Right ventricle myocardium inferior (tissue), 1 donor: ENCODE measurements at places on chromosomes 7 and 10. TPM values are rescaled to one million over a fixed set of nuclear protein-coding genes. Genes with fewer than 3 reads are reported as not detected.

GRCh38 chr7:82110146-82110840 lies 333.3 kb downstream of the CACNA2D1 start:
- no peak for DNase-seq

GRCh38 chr10:79438021-79438698 lies 7.3 kb downstream of the ZCCHC24 start:
- DNase-seq: no peak

DNA sequence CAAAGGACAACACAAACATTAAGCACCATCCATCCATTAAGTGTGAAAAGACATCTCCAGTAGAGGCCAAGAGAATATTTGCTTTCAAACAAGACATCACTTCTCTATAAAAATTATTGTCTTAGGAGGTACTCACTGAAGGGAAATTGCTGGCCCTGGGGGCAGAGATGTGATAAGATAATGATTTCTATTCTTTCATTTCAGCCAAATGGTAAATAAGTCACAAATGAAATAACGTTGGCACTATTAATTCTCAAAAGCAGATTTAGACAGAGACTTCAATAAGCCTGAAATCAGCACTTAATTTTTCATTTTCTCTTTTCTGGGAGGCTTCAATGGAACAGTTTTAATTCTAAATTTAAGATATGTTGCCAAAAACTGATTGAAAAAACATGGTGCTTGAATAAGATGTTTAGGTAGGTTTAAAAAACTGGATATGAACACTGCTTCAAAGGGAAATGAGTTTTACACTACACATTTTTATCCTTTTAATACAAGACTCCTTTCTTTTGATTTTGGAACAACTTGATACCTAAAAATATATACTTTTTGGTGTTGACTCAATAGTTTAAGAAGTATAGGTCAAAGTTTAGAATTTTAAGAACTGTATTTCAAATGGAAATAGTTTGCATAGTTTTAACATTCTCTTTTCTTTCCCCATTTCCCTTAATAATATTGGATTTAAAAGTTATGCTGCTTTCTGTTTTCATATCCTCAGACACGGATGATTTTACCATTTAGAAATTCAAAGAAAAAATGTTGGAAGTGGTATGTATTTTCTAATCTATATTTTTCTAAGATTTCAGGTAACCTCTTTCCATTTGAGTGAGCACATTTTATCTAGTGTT lies 204.0 kb downstream of the AHR start:
- no peak for DNase-seq

DNA sequence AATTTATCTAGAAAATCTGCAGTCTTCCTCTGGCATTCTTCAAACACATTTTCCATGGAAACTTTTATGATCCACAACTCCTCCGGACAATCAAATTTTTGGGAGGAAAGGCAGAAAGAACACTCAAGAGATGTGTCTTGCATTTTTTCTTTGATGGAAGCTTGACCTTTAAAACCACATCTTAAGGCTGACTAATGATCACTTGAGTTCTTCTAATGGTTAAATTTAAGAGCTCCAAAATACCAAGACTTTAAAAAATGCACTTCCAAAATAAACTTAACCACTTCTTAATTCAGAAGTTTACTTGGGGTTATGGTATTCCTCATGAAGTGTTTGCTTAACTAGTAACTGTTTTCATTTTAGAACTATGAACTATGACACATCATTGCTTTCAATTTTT lies 43.3 kb downstream of the ETV1 start:
- DNase-seq: no peak

- no peak for DNase-seq
These were observed 128.5 kb upstream of the PFKP start for GRCh38 chr10:2938869-2939268.

DNA sequence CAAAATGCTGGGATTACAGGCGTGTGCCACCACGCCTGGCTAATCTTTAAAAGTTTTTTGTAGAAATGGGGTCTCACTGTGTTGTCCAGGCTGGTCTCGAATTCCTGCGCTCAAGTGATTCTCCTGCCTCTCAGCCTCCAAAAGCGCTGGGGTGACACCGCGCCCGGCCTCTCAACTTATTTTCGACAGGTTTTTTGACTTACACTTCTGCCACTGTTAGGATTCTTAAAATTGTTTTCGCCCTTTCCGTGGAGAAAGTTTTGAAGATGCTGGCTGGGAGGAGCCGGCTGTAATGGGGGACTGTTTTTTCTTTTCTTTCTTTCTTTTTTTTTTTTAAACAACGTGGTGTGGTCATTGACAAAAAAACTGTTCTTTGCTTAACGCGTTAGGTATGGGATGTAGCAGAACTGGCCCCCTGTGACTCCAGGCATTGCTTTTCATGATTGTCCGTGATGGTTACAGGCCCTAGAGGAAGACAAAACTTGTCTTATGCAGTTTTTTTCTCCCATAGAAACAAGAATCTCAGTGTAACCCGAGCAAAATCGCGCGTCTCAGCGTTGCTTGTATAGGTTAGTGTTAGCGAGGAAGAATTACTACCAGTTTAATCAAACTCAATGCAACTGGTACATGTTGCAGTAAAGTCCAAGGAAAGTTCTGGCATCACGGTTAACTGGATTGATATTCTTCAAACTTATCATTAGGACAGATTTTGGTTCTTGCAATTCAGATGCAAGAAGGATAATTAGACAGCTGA lies 72.2 kb downstream of the DAGLB start:
- no peak for DNase-seq

DNA sequence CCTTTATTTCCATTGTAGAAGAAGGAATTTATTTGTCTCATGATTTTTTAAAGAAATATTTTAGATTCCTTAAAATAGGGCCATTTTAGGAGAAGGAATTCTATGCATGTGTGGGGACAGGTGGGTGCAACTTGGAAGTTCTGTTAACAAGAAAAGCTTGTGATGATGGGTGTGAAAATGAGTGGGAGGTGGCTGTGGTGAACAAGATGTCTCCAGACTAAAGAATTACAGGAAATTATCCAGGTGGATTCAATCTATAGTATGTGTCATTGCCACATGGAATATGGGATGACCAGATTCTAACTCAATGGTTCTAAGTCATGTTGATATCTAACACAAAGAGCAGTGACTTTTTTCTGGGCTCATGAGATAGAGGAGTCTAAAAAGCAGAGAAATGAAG lies 229.6 kb upstream of the IGFBP3 start:
- DNase-seq: no peak

- DNase-seq: no peak
These were observed 51.2 kb upstream of the SEMA3A start for GRCh38 chr7:84245835-84246234.

- DNase-seq: no peak
These were observed 18.4 kb upstream of the MAP3K8 start for GRCh38 chr10:30415593-30415992.

DNA sequence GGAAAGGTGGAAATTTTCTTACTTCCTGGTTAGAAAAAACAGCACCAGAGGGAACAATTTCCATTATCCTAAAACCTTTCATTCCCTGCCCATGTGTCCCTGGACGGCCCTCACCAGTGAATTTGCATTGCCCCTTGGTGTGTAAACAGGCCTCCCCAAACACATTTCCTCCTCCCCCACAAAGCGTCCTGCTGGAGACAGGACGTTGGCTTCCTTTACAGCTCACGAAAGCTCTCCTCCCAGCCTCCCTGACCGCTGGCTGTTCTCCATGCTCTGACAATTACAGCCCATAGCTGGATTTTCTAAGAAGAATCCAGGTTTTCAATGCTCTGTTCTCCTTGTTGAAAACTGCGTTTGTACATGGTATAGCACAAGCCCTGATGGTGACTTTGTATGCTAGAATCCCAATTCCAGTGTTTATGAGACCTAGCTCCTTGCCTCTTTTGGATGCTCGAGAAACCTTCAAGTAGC lies 724.2 kb upstream of the CELF2 start:
- peak; percentile 61 for DNase-seq

GRCh38 chr7:155972247-155972646 lies 160.0 kb upstream of the SHH start:
- DNase-seq: no peak

DNA sequence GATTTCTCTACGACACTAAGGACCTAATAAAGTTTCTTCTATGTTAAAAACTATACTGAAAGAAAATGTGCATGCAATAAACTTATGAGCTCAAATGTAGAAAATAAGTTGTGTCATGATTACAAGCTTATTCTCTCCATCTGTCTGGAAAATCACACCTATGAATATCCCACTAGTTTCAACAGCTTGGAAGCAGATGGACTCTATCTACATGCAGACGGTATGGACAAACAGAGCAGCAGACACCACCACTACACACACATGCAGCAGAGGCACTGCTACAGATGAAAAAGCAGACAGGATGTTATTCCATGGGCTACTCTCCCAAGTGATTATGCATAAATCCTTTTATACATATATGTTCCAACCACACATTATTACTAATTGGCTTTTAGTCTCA lies 123.4 kb upstream of the TARP start:
- no peak for DNase-seq

GRCh38 chr10:96973809-96974747 lies 142.0 kb downstream of the LCOR start:
- no peak for DNase-seq

DNA sequence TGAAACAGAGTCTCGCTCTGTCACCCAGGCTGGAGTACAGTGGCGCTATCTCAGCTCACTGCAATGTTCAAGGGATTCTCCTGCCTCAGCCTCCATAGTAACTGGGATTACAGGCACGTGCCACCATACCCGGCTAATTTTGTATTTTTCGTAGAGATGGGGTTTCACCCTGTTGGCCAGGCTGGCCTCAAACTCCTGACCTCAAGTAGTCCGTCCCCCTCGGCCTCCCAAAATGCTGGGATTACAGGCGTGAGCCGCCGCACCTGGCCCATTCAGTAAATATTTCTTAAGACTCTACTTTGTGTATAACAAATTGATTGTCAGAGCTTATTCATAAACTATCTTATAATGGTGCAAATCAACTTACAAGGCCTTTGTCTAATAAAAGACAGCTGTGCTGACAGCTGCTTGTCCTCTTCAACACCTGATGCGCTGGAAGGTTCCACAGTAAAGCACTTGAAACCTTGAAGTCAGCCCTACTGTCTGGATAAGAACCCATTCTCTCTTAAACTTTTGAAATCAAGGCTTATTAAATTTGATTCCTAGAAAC lies 14.7 kb downstream of the ECHDC3 start:
- DNase-seq: no peak

DNA sequence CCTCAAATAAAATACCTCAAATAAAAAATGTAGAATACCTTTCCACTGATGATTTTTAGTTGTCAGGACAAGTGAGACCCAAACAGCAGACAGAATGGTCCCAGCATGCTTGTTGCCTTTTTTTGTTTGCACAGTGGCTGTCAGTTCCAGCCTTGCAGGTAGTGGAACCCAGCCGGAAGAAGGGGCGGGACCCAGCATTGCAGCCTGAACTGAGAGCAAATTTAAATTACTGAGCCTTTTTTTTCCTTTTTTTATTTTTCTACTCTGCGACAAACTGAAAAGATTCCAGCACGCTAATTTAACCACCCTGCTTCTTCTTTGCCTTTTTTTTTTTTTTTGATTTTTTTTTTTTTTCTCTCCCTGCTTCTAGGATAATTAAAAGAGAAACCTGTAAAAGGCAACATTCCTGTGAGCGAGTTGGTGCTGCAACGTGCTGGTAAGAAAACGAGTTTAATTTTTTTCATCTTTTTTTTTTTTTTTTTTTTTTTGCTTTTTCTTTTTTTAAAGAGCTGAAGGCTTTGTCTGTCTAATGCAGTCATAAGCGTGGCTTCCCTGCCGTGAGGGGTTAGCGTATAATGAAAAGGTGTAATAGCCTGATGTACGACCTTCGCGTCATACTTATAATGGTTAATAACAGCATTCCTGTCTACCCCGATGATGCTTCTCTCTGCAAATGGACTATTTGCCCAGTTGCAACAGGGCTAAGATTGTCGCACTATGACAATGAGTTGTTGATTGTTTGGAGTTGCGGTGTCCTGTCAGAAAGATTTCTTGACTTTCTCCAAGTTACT lies 555.3 kb upstream of the CELF2 start:
- DNase-seq: no peak

DNA sequence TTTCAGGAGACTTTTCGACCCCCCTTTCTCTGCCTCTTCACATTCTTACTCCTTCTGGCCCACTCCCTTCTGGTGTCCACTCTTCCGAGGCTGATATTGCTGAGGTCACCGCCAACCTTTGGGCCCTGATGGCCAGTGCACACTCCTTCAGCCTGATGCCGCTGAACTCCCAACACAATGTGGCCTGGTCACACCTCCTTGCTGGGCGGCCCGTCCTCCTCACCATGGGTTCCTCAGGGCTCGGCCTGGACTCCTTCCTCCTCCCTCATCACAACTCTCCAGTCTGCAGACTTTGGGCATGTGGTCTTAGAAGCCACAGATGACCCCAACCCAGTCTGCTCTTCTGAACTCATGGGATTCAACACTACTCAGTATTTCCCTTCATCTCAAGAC lies 583.0 kb upstream of the MGMT start:
- no peak for DNase-seq

GRCh38 chr7:155570171-155570958 lies 24.0 kb upstream of the CNPY1 start:
- no peak for DNase-seq

GRCh38 chr10:8986975-8987374 lies 932.5 kb downstream of the GATA3 start:
- no peak for DNase-seq

DNA sequence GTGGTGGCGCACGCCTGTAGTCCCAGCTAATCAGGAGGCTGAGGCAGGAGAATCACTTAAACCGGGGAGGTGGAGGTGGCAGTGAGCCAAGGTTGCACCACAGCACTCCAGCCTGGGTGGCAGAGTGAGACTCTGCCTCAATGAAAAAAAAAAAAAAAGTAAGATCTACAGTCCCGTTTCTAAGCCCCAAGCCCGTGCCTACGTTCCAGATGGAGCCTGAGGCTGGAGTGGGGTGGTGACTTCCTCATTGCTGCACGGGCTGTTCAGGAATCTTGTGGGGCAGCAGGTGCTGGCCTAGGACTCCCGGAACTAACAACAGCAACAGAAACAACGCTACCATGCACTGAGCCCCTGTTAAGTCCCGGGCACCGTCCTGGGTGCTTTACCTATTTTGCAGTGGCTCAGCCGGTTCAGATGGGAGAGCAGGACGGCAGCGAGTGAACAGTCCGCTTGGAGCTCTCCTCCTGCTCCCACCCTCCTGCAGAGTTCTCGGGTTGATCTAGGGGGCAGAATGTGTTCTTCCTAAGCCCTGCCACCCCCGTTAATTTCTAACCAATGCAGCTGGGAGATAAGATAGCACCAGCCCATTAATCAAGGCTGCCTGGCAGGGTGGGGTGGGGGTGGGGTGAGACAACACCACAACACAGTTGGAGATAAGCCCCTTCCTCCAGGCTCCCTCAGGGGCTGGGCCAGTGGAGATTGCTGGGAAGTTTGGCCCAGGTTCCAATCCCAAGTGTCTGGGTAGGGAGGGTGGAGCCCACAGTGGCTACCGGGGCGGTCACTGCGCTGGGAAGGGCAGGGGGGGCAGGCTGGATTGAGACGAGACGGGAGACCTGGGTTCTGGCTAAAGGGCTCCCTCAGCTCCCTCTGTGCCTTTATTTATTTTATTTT lies 17.0 kb upstream of the SFRP5 start:
- no peak for DNase-seq

Gene MYO1G
- 1.9 TPM for total RNA-seq

Gene ZNF716
- total RNA-seq: not detected

Gene METTL27
- 0.27 TPM for total RNA-seq

Gene SERPINE1
- 1.6 TPM for total RNA-seq

Gene ATRNL1
- total RNA-seq: 0.41 TPM

Gene PNLIPRP1
- not detected for total RNA-seq

Gene UFSP1
- 1.9 TPM for total RNA-seq

Gene SLC39A12
- total RNA-seq: not detected

Gene ADARB2
- 0.19 TPM for total RNA-seq

Gene MRC1
- total RNA-seq: 38.3 TPM

Gene WNT8B
- total RNA-seq: not detected

Gene NEUROG3
- total RNA-seq: not detected

Gene AKR1E2
- total RNA-seq: 5.4 TPM

Gene NPFFR1
- total RNA-seq: not detected
